ENCODE measurements at places on chromosomes 1 and 21. TPM values are rescaled to one million over a fixed set of nuclear protein-coding genes. Genes with fewer than 3 reads are reported as not detected.

The RNF186 gene
- not detected for total RNA-seq

The CDC14A gene
- 4.8 TPM for total RNA-seq

The RHCE gene
- 0.62 TPM for total RNA-seq

The TMEM269 gene
- not detected for total RNA-seq

The CORT gene
- total RNA-seq, result not detected

The CD1E gene
- not detected for total RNA-seq

The ZNF648 gene
- total RNA-seq, result not detected

The OPTC gene
- total RNA-seq, result not detected

The MFSD2A gene
- 0.31 TPM for total RNA-seq

The MIXL1 gene
- total RNA-seq, result not detected

The ZNF281 gene
- 9.2 TPM for total RNA-seq

The NBPF6 gene
- total RNA-seq, result not detected

The LENEP gene
- total RNA-seq, result not detected

The IGSF3 gene
- total RNA-seq, result 13.6 TPM

The INTS7 gene
- 7.0 TPM for total RNA-seq

The ANGPTL3 gene
- total RNA-seq, result not detected

The ADGRL2 gene
- total RNA-seq, result 71.6 TPM

The REN gene
- total RNA-seq, result 2.9 TPM
